ENCODE measurements at places on chromosomes 5 and 9.

GRCh38 chr9:79447762-79448161 lies 124.0 kb upstream of the TLE4 start:
- DNase-seq = peak; percentile 39

DNA sequence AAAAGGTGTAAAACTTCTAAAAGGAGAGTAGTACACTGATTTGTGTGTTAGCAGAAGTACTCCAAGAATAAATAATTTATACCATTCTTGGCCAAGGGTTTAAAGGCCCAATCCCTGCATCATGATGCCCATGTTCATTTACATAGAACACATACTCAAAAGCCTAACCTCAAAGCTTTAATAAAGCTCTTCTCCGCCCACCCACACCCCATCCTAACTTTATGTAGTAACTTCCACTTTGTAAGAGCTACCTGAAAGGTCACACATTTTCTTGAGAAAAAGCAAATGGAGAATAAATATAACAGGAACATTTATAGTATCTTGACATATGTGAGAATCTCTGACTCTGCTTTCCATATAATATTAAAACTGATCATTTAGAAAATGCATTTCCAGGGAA lies 148.8 kb upstream of the FREM1 start:
- no peak for DNase-seq

GRCh38 chr5:58268268-58268667 lies 191.6 kb downstream of the PLK2 start:
- no peak for DNase-seq

- DNase-seq = no peak
Observed at GRCh38 chr5:160450164-160450932, 28.7 kb downstream of the PTTG1 start.

GRCh38 chr5:88256037-88256436 lies 12.6 kb downstream of the TMEM161B start:
- DNase-seq = no peak

DNA sequence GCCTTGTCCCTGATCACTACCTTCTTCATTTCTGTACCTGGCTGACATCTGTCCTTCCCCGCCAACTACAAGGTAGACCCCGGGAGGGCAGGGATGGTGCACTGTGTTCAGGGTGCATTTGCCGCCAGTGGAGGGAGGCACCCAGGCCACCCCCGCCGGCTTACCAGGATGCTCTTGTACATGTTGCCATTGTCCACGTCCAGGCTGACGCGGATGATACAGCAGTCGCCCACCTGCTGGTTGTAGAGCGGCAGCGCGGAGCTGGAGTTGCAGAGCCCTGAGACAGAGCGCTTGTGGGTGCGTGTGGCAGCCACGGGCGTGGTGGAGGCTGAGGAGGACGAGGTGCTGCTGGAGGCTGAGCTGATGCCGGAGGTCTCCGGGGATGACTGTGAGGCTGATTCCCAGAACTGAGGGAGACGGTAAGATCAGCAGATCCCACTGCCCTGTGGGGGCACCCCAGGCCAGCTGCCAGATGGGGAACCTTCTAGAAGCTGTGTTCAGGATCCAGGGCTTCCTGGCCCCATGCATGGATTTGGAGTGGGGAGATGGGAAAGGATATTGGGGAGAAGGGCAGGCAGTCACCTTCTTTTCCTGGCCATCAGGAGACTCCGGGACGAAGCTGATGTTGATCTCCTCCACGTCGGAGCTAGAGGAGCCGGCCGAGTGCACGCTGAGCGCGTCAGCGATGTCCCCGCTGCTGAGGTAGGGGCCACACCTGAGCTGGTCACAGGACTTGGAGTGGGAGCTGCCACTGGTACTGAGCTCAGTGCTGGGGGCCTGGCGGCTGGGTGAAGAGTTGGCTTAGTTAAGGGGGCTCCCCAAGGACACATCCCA lies 19.5 kb downstream of the RALGDS start:
- DNase-seq = no peak

DNA sequence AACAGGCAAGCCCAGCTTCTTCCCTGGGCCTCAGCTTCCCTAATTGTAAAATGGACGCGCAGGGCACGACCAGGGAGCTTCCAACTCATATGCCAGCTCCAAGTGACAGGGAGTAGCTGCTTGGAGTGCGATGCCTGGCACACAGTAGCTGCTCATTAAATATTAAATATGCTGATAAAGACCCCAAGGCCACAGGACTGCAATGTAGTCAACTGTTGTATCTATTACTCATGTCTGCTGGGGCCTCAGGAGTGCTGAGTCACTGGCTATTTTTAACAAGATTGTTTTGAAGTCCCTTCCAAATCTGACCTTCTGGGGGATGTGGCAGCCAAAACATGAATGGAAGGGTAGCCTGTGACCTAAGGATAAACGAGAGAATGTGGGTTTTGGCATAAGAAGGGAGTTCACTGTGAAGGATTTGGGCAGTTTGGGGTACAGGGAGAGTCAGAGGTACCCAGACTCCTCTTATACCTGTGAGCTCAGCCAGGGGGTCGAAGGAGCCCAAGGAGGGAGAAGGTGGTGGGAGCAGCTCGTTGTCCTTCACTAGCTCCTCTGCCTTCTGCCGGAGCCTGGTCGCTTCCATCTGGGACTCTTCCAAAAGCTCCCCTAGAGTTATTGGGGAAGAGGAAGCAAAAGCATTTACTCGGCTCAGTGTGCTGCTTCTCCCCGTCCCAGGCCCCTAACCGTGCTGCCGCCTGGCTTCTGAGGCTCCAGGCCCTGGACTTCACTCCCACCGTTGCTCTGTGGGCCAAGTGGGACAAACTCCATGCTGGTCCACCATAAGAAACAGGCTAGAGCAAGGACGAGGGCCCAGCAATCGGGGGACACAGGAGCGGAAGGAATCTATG lies 17.5 kb downstream of the TNIP1 start:
- no peak for DNase-seq

GRCh38 chr5:88746438-88746882 lies 136.5 kb downstream of the MEF2C start:
- no peak for DNase-seq

DNA sequence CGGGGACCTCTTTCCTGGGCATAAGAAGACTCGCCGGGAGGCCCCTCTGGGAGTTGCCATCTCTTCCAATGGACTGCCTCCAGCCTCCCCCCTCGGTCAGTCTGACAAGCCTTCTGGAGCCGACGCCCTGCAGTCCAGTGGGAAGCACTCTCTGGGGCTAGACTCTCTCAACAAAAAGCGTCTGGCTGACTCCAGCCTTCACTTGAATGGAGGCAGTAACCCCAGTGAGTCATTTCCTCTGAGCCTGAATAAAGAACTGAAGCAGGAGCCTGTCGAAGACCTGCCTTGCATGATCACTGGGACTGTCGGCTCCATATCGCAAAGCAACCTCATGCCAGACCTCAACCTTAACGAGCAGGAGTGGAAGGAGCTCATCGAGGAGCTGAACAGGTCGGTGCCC lies 28.4 kb upstream of the LTC4S start:
- DNase-seq = no peak

DNA sequence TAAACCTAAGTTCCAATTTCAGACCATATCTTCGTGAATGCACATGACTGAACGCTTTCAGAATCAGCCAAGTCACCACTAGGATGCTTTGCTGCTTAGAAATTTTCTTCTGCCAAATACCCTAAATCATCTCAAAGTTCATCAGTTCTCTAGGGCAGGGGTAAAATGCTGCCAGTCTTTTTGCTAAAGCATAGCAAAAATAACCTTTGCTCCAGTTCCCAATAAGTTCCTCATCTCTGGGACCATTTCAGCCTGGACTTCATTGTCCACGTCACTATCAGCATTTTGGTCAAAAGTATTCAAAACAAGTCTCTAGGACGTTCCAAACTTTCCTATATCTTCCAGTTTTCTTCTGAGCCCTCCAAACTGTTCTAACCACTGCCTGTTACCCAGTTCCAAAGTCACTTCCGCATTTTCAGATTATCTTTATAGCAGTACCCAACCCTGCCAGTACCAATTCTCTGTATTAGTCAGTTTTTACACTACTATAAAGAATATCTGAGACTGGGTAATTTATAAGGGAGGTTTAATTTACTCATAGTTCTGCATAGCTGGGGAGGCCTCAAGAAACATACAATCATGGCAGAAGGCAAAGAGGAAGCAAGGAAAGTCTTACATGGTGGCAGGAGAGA lies 74.8 kb downstream of the NR3C1 start:
- DNase-seq = no peak

GRCh38 chr5:178411083-178411482 lies 178.5 kb upstream of the PHYKPL start:
- no peak for DNase-seq

DNA sequence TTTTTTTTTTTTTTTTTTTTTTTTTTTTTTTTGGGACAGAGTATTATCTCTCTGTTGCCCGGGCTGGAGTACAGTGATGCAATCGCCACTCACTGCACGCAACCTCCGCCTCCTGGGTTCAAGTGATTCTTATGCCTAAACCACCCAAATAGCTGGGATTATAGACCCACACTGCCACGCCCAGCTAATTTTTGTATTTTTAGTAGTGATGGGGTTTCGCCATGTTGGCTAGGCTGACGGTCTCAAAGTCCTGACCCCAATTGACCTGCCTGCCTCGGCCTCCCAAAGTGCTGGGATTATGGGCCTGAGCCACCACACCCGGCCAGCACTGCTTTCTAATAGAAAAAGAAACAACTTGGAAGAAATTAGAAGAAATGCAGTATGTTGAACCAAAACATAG lies 39.2 kb downstream of the TTC1 start:
- no peak for DNase-seq

DNA sequence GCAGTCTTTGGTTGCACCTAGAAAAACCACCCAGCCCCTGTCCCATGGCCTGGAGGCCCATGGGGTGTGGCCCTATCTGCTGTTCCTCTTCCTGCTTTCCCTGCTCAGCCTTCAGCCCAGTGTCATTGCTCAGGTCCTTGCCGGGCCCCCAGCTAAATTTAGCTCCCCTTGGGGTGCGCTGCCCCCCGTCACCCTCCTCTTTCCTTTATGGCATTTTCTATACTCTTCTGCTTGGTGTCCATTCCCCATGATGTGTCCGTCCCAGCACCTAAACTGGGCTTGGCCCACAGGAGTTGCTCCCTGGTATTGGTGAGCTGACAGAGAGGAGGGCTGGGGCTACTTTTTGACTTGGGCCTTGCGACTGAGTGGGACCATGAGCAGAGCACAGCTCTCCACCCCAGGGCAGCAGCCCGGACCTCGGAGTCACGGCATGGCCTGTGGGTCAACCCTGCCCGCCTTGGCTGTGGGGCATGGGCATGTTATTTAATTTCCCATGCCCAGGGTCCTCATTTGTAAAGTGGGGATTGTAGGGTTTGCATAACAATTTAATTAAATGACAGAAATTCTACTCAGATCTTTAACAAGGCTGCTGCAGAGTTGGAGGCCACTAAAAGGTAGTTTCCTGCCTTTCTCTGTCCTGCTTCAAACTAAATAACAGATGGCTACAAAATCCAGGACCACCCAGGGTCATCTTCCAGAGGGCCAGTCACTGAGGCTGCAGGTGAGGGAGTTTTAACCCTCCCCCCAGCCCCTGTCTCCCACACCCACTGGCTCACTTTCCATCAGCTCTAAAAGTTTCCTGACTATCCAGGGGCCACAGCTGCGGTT lies 98.2 kb downstream of the DAP start:
- no peak for DNase-seq

DNA sequence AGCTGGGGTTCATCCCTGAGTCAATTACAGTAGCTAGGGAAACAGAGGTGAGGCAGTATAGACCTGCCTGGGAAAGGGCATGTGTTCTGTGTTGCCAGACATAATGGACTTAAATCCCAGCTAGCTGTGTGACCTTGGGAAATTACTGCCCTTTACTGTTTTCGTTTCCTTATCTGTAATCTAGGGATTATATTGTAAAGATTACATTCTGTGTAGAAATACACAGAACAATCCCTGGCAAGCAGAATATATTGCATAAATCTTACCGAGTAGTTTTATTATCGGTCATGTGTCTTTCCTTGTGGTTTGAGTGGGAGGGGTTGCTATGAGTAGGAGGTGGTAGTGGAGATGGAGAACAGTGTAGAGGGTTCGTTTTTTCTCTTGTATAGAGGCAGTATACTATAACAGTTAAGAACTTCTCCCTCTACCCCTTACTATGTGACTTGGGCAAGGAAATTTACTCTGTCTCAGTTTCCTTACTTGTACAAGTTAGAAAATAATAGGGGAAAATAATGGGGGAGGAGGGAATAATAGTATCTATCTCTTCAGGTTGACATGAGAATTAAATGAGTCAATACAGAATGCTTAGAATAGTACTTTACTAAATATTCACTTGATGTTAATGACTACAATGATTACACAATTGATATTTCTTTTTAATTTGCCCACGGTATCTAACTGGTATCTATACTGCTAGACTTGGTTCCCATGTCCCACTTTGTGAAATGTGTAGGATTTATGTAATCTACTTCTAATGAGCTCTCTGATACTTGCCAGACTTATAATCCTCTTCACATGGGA lies 7.1 kb upstream of the DMXL1 start:
- DNase-seq = no peak

DNA sequence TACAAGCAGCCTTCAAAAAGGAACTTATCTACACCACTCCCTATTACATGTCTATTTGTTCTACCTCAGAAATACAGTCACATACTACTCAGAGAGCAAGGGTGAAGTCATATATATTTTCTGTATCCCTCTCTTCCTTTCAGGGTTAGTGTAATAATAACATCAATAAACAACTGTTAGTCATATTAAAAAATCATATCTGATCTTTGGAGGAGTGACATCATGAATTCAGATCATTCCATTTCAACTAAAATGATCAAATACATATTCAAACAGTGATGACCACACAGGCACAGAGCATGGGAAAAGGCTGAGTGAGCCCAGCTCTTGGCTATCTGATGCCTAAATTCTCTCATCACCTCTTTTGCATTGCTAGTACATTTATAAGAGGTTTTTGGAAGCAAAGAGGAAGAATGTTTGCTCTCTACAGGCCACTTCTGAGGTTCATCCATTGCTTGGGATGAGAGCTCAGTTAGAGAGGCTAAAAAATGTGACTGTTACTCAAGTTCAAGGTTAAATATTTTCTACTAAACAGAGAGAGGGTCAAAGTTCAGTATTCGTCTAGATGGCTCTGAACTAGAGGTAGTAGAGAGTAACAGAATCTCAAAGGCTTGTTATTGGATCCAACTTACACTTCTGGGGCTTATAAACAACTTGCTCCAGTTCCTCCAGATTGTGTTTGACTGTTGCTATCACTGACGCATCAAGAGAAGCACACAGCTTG lies 39.0 kb downstream of the RIGI start:
- DNase-seq = no peak

GRCh38 chr9:91795598-91796241 lies 154.3 kb downstream of the ROR2 start:
- DNase-seq = no peak

DNA sequence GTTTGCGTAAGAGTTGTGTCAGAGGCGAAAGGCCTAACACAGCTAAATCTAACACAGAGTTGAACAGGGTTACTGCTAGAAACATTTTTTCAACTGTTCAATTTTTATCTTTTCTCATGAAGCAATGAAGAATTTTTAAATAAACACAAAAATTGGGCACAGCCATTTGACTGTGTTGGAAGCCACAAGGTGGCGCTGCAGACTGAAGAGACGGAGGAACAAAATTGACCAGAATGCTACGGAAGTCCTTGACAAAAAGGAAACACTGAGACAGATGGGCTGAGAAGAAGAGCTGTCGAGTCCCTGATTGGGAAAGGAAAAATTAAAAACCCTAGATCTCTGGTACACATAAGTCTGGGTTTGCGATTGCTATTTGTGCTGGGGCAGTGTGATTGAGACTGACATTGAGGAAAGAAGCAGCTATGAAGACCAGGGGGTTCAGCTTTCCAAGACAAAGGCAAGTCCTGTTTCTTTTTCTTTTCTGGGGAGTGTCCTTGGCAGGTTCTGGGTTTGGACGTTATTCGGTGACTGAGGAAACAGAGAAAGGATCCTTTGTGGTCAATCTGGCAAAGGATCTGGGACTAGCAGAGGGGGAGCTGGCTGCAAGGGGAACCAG lies at the start of gene PCDHB9:
PCDHB9 (plus strand) TSS at position 265 of the 616 bp plus-strand sequence; CDS start at position 423, 158 bp downstream.
- no peak for DNase-seq

Data from right kidney (tissue), 9 donors.